Mucosa of descending colon (tissue), 3 donors: ENCODE measurements at places on chromosomes 6 and 20. TPM values are rescaled to one million over a fixed set of nuclear protein-coding genes. Genes with fewer than 3 reads are reported as not detected.

DNA sequence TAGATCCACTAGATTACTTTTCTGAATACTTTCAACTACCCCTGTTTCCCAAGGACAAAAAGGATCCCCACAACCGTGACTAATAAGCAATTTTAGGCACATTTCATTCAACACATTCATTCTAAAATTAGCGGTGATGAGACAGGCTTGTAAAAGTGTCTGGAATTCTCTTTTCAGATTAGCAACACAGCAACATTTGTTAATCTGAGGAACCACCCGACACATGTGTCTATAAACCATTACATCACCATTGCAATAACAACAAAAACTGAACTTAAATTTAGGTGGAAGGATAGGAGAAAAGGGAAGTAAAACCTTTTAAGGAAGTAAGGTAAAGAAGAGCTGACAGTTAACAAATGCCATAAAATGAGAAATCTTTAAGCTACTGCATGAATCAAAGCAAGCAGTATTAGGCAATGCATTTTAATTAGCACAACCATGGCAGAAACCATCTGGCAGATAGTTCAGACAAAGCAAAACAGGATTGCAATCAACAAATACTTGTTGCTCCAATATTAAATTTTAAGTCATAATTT is 49.1 kb downstream of the MAP3K7 start:
- no peak for DNase-seq

DNA sequence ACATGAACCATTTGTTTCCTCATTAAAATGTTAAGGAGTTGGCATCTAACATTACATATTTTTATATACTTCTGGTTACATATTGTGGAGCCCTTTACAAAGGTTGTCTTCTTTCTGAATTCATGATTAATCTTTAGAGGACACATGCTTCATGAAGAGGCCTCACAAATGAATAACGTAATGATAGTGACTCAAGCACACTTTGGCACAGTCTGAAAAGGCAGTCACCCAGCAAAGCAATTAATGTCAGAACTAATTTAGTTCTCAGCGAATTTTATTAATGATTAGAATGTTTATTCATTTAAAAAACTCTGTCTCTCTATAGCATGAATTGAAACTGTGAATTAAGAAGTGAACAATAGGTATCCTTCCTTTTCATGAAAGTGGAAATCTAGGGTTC is 854.2 kb downstream of the PHF3 start:
- DNase-seq = no peak

DNA sequence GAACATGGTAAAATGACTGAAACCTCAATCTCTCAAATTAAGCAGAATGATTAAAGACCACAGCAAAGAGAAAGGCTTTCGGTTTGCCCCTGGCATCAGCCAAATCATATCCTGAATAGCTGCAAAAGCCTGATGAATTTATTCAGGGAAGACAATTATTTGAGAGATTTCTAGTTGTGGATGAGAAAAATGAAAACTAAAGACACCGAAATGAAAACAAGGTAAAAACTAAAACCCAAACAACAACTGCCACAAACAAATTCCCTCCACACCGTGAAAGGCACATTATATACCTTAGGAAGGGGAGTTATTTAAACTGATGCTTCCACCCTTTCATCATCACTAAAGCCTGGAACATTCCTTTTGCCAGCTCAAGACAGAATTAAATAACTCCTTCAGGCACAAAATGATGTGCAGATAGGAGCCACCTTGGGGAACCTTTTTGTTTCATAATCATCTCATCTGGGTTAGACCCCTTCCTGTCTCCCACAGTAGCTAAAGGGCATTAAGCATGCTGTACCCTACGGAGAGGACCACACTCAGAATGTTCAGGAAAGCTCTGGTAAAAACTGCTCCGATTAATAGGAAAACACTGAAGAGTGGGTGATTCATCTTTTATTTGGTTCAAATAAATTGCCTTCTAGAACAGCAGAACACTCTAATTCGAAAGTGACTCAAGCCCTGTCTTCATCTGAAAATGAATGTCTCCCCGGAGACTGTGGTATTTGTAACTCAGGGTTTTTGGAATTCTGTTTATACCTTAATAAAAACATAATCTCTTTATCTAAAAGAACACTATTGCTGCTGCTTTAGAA is 9.1 kb upstream of the ANKRD60 start:
- no peak for DNase-seq

- DNase-seq = no peak
Measured at GRCh38 chr6:46201702-46202101, 30.9 kb upstream of the ENPP5 start.

DNA sequence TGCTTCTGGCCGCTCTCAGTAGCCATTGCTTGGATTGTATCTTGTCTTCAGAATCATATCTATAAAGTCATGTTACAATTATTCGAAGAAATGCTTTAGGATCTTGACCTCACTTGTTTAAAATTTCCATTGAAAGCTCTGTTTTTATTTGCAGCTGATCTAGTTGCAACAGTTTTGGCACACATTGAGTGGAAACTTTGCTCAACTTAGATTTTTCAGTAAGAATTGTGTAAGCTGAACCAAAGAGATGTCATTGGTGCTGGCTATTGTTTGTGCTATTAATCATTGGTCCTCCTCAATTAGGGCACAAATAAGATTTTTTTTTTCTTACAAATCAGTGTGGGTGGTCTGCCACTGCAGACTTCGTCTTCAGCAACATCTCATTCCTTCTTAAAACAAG is 649.2 kb downstream of the MMUT start:
- no peak for DNase-seq

DNA sequence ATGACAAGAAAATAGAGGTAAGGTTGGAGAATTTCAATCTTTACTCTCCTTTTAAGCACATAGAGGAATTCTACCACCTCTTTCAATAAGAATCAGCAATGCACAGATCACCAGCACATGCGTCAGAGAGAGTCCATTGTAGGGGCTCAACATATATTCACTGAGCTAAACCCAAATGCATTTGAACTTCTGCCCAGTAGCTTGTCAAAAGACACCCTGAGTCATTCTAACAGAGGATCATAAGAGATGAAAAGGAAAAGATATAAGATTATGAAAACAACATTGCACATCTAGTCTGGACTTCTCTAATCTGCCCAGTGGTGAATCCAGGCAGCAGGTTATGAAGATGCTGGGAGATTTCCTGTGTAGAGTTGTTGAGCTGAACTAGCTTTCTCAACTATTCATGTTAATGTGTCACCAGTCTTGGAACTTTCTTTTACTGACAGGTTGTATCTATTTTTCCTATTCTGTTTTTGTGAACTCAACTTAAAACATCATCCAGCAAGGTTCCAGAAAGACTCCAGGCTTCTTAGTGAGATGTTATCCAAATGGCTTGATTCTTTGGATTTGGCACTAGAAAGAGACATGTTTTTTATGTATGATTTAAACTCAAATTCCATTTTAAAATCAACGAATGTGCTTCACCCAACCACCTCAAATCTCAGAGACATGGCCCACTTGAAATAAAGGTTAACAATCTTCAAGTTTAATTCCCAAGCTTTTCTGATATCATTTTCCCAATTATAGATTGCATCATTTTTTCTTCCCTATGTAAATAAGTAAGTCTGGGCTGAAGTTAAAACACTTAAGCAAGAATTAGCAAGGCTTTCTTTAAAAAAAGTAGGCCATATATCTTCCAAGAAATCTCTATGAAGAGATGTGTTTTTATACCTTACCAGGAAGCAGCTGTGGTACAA is 89.3 kb downstream of the TSHZ2 start:
- DNase-seq = no peak

KCNK17 gene
- not detected for total RNA-seq

OR12D1 gene
- not detected for total RNA-seq

CTAGE9 gene
- not detected for total RNA-seq
